Stimulated activated CD8-positive, alpha-beta memory T cell treated with anti-CD3 and anti-CD28 coated beads, Interleukin-7, amount 100 ng/mL, for 24 hours (primary cell): ENCODE measurements at places on chromosomes 4 and X.

GRCh38 chr4:11201256-11201655 lies 227.4 kb downstream of the HS3ST1 start:
- DNase-seq, result no peak

DNA sequence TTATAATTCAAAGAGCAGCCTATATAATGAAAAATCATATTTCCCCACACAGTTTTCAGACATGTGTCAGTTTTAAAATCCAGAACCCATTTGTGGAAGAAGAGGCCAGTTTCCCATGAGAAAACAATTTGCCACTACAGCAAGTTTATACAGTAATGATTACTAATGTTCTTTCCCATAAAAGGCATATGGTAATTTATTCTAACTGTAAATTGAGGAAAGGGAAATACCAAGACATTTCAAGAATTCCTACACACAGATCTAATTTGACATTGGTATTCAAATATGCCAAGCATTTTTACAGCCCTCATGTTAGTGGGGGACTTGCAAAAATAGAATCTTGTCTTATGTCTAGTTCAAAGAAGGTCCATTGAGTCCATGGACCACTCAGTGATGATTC lies 1368.6 kb downstream of the FSTL5 start:
- no peak for DNase-seq

- no peak for DNase-seq
These were observed 1.6 kb upstream of the GSX2 start for GRCh38 chr4:54098375-54098774.

DNA sequence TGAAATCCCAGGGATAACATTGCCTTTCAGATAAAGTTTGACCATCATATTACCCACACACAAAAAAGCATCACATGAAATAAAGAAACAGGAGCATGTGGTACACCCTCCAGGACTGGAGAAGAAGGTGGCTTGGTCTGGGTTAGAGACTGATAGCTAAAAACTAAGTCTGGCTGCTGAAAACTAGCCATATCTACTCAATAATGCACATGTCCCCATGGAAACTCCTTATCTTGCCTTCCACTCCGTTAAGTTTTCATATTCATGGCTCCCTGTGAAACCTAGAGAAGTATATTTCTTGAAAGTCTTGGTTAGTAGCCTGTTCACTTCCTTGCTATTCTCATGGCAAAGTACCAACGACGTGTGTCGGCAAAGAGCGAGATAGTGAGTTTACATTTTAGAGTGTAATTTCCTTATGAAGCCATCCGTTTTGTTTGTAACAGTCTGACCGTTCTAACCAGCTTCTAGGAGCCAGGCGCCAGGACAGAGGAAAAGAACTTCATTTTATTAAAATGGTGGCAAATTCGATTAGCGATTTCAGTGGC lies 6.7 kb upstream of the DCTD start:
- DNase-seq, result no peak

DNA sequence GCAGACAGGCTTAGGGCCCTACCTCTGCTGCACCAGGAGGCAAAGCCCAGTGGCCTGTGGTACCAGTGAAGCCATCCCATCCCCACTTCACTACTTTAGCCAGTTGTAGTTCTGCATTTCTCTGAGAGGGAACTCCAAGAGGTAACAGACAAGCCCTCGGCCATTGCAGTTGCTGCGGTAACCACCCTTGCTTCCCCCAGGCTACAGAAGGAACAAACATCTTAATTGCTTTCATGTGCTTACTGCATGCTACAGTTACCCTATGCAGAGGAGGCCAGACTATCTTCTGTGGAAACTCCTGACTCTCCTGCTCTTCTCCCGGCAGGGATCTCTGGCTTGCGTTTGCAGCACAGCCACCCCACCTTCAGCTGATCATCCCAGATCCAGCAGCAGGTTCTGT lies 67.8 kb downstream of the SPIN4 start:
- no peak for DNase-seq

- DNase-seq, result no peak
These were observed 77.6 kb downstream of the NWD2 start for GRCh38 chr4:37322122-37322521.

GRCh38 chr4:119040261-119040660 lies 95.4 kb upstream of the MYOZ2 start:
- DNase-seq, result no peak

GRCh38 chrX:111881715-111882114 lies 5.7 kb downstream of the TRPC5OS start:
- DNase-seq, result no peak

DNA sequence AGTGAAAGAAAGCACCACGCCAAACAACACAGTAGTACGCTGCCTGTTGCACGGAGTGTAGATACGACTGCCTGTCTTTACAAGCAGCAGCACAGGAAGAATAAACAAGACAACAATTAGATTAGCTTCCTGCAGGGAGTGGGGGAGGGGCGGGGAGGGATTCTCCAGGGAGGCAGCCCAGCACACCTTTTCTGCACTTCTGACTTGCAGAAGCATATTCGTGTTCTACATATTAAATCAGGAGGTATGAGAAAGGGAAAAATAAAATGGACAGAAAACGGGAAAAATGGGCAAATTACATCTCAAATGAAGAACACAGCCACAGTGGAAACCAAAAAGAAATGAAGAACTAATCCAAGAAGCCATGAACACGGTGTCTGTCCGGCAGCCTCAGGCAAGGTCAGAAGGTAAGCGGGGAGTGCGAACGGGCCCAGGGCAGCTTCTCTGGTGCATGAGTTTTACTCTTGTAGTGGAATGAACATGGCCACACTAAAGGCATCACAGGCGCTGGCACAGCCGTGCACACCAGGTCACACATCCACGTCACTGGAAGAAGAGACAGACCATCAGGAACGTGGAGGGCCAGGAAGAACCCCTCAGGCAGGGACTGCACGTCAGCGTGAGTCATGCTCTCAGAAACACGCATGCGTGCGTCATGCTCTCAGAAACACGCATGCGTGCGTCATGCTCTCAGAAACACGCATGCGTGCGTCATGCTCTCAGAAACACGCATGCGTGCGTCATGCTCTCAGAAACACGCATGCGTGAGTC lies 20.1 kb upstream of the ADRA2C start:
- DNase-seq, result no peak

GRCh38 chr4:103497692-103498091 lies 222.1 kb downstream of the TACR3 start:
- DNase-seq, result no peak

GRCh38 chr4:77014256-77014655 lies 61.5 kb downstream of the CCNI start:
- no peak for DNase-seq

DNA sequence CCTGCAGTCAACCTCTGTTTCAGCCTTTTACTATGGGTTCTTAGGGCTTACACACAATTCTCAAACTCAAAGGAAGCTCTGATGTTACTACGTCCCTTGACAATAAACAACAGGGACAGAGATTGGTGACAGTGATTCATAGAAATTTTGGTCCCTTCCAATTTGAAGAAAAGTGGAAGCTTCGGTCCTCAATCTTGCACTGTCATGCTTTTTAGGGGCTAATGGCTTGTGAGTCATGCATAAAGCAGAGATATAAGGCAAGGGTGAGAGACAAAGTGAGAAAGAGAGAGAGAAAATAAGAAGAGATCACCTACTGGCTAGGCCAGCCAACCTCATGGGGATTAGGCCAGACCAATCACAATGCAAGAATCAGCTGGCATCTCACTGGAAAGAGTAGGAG lies 63.2 kb upstream of the STARD8 start:
- DNase-seq, result no peak

DNA sequence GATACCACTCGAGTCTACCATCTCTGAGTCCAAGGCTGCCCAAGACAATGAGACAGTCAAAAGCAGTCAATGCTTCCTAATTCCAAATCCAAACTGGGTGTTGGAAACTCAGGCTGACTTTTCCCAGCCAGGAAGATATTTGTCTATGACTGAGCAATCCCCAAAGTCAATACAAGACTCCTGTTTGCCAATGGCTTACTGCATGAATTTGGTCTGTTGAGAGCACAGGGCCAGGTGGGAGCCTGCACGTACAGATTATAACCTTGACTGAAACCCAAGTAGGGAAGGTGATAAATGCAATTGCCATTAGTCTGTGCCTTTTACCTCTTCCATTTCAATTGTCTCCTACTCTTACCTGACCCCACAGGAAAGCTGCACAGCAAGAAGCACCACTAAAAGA lies 72.6 kb upstream of the PPARGC1A start:
- DNase-seq, result no peak

- no peak for DNase-seq
These were observed 38.3 kb upstream of the SPINK2 start for GRCh38 chr4:56859841-56860240.

GRCh38 chrX:9562851-9563250 lies 98.0 kb downstream of the TBL1X start:
- no peak for DNase-seq

DNA sequence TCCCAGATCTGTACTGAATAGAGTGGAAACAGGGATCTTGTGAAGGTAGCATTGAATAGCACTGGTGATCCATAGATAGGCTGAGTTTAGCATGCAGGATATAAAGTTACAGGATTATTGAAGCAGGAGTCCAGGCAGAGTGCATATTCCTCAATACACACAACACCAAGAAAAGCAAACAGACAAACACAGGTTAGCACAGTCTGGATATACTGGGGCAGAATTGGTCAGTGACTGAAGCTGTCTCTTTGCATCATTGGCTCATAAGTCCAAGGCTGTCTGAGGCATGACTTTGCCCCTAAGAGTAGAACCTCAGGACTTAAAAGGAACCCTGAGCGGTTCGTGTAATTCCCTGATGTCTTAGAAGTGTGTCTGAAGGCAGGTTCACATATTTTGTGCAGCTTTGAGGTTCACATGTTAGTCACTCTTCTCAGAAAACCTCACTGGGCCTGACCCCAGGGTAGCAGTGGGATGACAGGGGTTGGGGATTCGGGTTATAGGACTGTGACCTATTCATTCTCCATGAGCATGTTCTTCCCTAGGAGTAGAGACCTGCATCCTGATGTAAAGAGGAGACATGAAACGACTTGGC lies 134.6 kb downstream of the AASDH start:
- no peak for DNase-seq

- DNase-seq, result no peak
These were observed 11.6 kb upstream of the MAGEB17 start for GRCh38 chrX:16155581-16156096.

- DNase-seq, result no peak
These were observed 135.0 kb upstream of the TENT5D start for GRCh38 chrX:80285131-80285773.

DNA sequence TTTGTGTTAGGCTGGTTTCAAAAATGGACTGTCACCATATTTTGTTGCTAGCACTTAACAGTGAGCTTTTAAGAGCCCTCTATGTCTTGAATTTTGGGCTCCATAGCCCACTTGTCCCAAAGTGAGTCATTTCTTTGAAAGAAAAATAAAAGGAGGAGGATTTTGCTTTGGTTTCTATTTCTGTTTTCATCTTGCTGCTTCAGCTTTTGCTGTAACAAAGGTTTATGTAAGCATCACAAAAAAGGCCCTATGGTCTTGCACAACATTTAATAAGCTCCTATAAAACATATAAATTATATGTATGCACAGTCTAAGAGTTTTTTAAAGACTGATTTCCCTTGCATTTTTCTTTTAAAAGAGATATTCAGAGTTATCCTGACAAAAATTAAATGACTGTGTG lies 105.2 kb downstream of the PHOX2B start:
- no peak for DNase-seq

GRCh38 chrX:153820601-153821000 lies 9.7 kb downstream of the PDZD4 start:
- no peak for DNase-seq
